ENCODE measurements at places on chromosomes 7 and 10.
A peak's percentile ranks its signal among the peaks of the same experiment; 100 is the strongest.

DNA sequence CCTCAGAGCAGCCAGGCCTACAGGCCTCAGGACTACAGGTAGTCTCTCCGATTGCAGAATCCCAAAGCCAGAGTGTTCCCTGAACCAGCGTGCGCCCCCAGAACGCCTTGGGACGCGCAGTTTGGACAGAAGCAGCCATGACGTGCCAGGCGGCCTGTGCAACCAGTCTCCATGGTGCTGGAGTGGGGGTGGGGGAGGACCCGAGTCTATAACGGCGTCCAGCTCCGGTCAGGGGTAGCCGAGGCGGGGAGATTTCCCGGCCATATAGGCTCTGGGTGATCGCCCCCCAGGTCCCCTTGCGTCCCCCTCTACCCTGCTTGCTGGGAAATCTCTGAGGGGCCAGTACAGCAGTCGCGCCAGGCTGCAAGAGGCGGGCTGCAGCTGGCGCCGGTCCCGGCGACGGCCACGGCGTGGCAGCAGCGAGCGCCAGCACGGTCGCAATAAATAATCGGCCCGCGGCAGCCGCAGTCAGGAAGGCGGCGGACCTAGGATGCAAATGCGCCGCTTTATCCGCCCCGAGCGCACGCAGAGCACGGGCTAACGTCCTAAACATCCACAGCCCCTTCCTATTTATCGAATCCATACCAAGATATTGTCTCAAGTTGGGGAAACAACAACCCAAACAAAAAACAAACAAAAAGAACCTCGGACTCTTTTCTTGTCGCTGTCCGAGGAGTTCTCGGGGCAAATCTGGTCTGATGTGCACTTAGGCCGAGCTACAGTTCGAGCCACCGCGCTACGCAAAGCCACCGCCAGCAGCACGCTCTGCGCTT, 1.6 kb downstream of the HOXA3 start:
- peaks cover 18% of the 10 kb centered on the region for H3K36me3 ChIP-seq
- H3K4me1 ChIP-seq: peaks cover 31% of the 10 kb centered on the region
- DNase-seq: peak; percentile 88
- H3K27ac ChIP-seq: peak overlapping the region; percentile 65
- peaks cover 86% of the 10 kb centered on the region for H3K27me3 ChIP-seq

GRCh38 chr7:129522971-129523340, 20.6 kb downstream of the SMKR1 start:
- H3K27ac ChIP-seq: no peak overlapping the region
- no peak for DNase-seq
- no peak overlapping the region for H3K4me3 ChIP-seq
- H3K27me3 ChIP-seq: peaks cover 25% of the 10 kb centered on the region
- no peaks in the 10 kb centered on the region for H3K4me1 ChIP-seq

- no peaks in the 10 kb centered on the region for H3K36me3 ChIP-seq
- no peaks in the 10 kb centered on the region for H3K27me3 ChIP-seq
- no peak for DNase-seq
- H3K27ac ChIP-seq: no peak overlapping the region
- H3K4me3 ChIP-seq: no peak overlapping the region
Measured at GRCh38 chr7:135710417-135711138, 17.4 kb downstream of the SLC13A4 start.

DNA sequence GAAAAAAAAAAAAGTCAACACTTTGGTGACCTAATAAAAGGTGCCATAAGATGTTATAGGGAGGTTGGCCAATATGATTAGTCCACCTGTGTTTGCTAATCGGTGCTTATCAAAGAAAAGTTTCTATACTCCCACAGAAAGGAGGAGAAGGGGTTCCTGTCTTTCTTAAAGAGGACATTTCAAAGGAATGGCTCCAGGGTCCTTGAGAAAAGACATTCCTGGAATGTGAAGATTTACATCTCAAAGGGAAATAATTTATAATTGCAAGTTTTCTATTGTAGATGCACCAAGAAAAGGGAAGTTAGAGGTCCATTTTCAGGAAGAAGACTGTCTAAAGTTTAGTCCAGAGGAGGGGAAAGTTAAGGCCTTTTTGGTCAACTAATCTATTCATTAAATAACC, 715.3 kb downstream of the NXPH1 start:
- H3K4me1 ChIP-seq: no peaks in the 10 kb centered on the region
- H3K27ac ChIP-seq: no peak overlapping the region
- no peak overlapping the region for H3K4me3 ChIP-seq
- DNase-seq: no peak
